ENCODE measurements at places on chromosomes 4 and X.

GRCh38 chr4:182015893-182016292 is 227.3 kb upstream of the TENM3 start:
- no peak for DNase-seq

DNA sequence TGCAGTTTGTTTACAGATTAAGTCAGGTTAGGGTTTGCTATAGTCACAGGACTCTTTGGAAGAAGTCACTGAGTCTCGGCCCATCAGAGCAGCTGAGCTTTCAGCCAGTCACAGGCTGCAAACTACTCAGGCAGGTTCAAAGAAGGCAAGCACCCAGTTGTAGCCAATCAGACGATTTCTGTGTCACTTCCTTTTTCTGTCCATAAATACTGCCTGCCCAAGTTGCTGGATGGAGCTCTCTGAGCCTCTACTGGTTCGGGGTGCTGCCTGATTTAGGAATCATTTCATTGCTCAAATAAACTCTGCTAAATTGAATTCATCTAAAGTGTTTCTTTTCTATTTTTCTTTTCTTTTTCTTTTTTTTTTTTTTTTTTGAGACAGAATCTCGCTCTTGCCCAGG is 7.3 kb upstream of the SH3BP2 start:
- DNase-seq: no peak

GRCh38 chrX:16310326-16310725 is 143.0 kb downstream of the MAGEB17 start:
- no peak for DNase-seq

DNA sequence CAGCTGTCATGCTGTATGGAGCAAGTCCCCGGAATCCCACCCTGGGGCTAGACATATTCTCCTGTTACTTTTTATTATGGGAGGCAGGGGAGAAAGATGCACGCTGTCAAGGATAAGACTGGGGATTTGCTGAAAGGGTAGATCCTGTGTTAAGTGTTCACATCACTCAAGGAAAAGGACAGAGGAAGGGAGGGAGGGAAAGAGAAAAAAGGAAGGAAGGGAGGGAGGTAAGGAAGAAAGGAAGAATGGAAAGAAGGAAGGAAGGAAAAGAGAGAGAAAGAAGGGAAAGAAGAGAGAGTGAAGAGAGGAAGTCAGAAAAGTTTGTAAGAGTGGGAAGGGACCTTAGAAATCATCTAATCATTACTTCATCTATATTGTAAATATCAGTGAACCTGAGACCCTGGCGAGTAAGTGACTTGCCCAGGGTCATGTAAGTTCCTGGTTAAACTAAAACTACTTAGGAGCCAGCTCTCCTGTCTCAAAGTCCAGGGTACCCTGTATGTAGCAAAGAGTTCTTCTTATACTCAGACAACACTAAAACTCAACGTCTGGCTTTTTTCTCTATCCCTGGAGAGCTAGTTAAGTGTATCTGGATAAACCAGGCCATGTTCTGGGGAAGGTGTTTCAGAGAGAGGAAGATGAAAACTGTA is 47.2 kb upstream of the MSX1 start:
- no peak for DNase-seq

DNA sequence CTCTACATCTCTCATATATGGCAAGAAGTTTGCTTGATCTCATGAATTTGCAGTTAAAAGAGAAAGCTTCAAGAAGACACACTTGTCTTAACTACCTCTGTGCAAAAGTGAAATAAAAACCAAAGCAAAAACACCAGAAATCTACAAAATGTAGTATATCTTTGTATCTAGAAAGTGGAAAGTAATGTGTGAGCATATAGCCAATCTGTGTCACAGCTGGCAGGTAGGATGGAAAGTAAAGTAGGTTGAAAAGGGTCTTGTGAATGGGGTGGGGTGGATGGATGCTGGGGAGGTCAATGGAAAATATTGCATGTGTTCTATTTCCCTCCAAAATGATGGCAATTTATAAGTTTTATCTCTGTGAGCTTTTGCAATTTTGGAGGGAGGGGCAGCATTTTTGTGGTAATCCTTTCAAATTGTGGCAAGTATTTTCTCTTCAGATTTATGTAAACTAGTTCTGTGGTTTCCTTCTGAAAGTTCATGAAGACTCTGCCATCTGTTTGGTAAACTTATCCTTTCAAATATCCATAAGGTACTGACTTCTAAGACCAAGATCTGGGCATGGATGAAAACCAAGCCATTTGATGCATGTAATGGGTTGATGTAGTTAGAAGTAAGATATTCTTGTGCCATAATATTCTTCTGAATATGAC is 215.9 kb upstream of the GIMD1 start:
- DNase-seq: no peak

GRCh38 chr4:41413670-41414411 is 124.1 kb upstream of the LIMCH1 start:
- no peak for DNase-seq

DNA sequence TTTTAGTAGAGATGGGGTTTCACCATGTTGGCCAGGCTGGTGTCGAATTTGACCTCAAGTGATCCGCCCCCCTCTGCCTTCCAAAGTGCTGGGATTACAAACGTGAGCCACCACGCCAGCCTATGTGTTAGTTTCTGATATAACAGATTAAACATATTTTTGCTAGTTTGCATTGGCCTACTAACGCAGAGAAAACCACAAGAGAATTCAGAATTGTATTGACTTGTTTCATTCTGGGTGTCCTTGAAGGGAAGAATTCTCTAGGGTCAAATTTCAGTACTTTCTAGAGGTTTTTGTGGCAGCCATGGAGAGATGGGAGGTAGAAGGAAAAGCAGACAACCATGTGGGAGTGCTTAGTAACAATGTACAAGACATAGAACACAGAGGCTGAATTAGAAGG is 46.1 kb upstream of the BMPR1B start:
- no peak for DNase-seq

- DNase-seq: no peak
Measured at GRCh38 chr4:6539009-6539764, 35.8 kb upstream of the MAN2B2 start.

DNA sequence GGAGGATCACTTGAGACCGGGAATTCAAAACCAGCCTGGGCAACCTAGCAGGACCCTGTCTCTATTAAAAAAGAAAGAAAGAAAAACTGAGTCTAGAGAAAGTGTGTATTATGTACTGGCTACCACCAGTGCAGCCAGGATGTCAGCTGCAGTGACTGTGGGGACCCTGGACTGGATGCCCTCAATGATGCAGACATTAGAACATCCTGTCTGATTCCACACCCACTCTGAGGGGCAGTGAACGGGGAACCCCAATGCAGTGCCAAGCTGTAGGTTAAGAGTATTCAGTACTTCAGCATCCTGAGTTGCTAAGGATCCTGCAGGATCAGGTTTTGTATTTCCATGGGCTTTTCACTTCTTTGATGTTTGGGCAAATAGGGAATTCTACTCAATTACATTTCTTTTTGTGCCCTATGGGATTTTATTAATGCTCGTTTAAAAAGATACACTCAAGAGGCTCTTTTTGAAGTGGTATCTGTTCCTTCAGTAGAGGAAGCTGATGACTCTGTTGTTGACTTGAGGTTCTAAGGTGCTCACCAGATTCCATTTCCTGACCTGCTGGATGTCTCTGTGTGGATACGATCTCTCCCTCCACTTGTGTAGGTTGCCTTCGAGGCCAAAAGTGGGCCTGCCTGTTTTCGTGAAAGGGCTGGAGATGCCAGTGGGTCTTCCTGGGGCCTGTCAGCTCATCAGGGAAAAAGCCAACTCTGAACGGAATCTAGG is 85.9 kb upstream of the CLCN4 start:
- DNase-seq: no peak

DNA sequence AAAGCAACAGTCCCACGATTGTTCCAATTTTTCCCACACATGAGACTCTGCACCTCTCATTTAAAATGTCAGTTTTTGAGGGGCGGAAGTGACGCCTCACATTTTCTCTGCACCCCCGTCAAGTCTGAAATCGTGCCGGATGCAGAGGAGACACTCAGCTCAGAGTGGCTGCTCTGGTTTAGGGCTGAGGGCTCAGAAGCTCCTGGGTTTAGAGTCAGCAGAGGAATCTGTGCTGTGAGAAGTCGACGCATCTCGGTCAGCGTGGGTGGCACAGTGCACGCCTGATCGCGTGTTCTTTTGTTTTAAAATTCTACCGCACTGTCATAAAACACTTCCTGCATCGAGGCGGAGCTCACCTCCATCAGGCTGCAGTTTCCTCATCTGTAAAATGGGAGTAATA is 116.7 kb upstream of the ADRA2C start:
- no peak for DNase-seq

DNA sequence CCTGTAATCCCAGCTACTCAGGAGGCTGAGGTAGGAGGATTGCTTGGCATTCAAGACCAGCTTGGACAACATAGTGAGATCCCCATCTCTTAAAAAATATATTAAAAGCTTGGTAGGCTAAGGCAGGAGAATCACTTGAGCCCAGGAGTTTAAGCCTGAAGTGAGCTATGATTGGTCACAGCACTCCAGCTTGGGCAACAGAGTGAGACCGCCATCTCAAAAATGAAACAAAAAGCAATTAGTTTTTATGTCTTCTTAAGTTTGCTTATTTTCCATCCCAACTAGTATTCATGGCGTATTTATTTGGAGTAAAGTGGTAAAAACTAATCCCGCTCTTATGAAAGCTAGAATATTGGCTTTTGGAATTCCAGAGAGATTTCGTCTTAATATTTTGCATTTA is 25.4 kb upstream of the PDE5A start:
- DNase-seq: no peak

DNA sequence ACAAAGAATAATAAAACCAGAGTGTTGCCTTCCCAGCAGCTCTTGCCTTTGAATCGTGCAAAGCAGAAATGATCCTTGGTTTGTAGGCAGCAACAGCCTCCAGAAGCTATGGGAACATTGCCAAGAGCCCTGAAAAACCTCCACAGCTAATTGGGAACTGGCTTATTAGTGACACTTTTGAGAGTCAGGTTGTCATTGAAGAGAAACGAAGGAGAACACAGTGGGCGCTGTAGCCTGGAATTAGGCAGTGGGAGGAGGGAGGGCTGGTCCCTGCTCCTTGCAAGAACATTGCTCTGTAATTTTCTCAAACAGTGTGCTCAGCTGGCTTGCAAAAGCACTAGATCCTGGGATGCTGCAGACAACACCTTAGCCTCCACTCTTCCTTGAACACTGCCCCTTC is 331.5 kb upstream of the EMCN start:
- DNase-seq: no peak

DNA sequence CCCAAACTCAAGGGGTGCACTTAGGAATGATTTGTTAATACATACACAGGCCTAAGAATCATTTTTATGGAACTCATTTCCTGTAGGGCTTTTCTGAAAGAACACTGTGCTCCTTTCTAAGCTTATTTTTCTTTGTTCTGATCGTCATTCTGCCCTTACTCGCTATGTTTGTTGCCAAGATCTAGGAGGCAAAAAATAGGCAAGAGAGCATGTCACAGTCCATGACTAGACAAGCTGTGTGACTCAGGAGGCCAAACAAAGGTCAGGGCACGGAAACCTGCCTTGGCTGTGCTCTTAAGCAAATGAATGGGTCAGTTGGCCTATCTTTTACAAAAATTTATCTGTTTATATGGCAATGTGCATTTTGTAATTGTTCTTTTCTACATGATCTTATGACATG is 42.5 kb upstream of the C1GALT1C1 start:
- DNase-seq: no peak

GRCh38 chrX:134547047-134547679 is 87.2 kb downstream of the HPRT1 start:
- DNase-seq: no peak

GRCh38 chr4:122224348-122224747 is 72.2 kb downstream of the BLTP1 start:
- DNase-seq: no peak

All from stimulated activated CD8-positive, alpha-beta memory T cell treated with anti-CD3 and anti-CD28 coated beads, Interleukin-15, amount 100 ng/mL, for 24 hours (primary cell).